ENCODE measurements at places on chromosomes 12 and 14.

- DNase-seq = no peak
These were observed 14.7 kb upstream of the TBX3 start for GRCh38 chr12:114698566-114699163.

GRCh38 chr12:115968211-115968610 is 309.3 kb downstream of the MED13L start:
- DNase-seq = no peak

DNA sequence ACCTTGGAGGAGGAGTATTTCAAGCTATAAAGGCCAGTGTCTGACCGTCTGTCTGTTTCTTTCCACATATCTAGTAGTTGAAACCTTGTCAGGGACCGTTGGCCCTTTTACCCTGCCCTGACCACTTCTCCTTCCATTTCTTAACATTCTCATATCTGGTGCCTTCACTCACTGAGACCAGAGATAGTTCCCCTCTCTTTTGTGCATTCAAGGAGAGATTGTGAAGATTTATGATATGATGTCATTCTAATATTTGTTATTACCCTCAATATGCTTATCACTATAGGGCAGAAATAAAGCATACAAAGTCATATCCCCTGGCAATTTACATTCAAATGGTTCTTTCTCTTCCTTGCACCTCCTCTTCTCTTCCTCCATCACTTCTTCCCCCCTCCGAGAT is 83.3 kb downstream of the PLXNC1 start:
- DNase-seq = no peak

DNA sequence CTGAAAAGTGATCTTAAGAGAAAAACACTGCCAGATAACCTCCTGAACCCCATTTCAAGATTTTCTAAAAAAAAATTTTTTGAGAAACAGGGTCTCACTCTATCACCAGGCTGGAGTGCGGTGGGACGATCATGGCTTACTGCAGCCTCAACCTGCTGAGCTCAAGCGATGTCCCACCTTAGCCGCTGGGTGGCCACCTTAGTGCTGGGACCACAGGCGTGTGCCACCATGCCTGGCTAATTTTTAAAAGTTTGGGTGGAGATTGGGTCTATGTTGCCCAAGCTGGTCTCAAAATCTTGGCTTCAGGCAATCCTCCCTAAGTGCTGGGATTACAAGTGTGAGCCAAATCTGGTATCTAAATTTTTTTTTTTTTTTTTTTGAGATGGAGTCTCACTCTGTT is 3.4 kb downstream of the PNMA1 start:
- no peak for DNase-seq

- peak; percentile 49 for DNase-seq
These were observed 78.3 kb upstream of the PSMA6 start for GRCh38 chr14:35213869-35214387.

- no peak for DNase-seq
These were observed 56.8 kb upstream of the PARP11 start for GRCh38 chr12:3929875-3930615.

DNA sequence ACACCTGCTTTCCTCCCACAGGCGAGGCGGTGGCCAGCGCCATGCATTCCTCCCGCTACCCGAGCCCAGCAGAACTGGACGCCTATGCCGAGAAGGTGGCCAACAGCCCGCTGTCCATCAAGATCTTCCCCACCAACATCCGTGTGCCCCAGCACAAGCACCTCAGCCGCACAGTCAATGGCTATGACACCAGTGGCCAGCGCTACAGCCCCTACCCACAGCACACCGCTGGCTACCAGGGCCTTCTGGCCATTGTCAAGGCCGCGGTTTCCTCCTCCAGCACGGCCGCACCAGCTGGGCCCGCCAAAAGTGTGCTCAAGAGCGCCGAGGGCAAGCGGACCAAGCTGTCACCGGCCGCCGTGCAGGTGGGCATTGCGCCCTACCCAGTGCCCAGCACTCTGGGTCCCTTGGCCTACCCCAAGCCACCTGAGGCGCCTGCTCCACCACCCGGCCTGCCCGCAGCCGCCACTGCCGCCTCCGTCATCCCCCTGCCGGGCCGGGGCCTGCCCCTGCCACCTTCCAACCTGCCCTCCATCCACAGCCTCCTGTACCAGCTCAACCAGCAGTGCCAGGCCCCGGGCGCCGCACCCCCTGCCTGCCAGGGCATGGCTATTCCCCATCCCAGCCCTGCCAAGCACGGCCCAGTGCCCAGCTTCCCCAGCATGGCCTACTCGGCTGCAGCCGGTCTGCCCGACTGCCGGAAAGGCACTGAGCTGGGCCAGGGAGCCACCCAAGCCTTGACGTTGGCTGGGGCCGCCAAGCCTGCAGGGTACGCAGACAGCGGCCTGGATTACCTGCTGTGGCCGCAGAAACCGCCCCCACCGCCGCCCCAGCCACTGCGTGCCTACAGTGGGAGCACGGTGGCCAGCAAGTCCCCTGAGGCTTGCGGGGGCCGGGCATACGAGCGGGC is 54.6 kb downstream of the FAM222A start:
- no peak for DNase-seq

DNA sequence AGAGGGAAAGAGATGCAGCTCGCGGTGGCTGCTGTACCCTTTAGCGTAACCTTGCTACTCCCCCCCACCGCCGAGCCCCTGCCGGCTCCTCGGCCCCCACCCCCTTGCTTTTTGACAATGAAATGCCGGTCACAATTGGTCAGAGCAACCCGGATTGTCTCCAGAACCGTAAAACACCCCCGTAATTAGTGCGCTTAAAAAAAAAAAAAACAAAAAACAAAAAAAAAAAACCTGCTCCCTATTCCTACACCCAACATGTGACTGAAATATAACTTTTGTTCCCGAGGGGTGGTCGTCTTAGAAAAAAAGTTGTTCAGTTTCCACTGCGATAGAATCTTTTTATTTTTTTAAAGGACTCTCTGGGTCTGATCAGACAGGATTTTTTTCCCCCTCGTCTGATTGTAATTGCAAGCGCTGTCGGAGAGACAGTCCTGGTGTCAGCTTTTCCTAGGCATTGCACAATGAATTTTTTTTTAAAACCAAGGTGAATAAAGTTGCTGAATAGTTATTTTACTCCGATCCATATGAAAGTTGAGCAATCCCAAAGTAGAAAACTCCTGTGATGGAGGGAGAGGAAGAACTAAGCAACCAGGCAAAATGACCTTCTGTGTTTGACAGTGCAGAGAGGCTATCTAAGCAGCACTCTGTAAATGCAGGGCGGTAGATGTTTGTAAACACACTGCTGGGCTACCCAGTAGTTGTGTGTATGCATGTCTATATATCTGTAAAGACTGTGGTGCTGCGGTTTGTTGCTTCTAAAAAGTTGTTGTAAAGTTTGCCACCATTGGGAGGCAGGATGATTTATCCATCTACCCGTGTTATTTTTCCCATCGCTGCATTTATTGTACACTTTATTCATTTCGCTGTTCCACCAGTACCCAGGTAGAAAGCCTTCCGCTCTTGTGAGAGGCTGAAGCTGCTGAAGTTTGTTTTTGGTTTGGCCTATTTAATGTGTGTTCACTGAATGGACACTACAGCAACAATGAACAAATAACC is 1.1 kb downstream of the ETV6 start:
- peak; percentile 51 for DNase-seq

DNA sequence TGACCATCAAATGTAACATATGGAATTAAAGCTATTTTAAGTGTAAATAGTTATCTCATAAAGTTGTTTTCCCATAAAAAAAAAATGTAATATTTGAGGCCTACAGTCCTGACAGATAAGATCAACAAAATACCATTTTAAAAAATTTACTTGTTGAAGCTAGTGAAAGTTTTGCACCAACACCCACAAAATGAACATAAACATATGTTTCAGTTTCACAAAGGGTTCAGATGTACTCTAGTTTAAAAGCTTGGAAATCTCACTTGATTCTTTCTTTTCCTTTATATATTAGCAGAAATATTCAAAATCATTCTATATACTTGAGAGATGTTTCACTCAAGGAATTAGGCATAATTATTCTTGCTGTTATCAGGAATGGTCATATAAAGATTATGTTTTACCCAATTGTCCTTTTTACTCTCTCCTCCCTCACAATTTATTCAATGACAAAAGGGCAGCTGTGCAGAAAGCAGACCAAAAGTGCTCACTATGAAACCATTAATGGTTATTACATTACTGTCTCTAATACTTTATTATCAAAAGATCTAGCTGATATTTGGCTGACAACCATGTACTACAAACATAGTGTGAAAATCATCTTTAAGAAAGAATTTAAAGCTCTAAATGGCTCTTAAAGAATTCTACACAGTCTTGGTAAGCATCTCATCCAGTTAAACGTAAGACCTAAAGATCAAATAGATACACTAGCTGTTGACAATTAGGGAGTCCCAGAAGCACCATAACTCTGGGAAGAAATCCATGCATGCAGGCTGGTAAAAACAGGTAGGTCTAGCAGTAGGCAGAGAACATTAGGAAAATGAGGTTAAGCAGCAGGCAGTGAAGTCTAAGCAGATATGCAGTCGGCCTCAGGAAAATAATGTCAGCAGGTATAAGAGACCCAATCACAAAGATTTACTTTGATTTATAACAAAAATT is 28.8 kb downstream of the KIF21A start:
- DNase-seq = no peak

GRCh38 chr14:105118646-105119407 is 49.7 kb downstream of the JAG2 start:
- DNase-seq = no peak

DNA sequence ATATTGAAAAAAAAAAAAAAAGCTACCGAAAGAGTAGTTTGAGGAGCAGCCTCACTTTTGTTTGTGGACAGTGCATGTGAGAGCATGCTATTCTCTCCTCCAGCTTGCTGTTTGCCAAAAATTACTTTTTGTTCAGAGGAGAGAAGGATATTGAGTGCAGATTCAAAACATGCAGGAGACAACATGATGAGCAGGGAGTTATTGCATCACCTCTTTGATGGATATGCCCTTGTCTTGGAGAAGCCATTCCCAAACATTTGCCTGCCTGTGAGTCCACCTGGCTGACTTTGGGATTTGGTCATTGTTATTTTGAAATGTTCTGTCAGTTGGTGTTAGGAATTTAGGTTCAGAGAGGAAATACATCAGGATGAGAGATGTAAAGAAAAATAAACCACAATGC is 2.4 kb downstream of the C12orf75 start:
- no peak for DNase-seq

GRCh38 chr12:6925540-6926279 is 2.0 kb upstream of the ATN1 start:
- DNase-seq = peak; percentile 97

All from fibroblast of the aortic adventitia (primary cell).